Mesangial cell (primary cell): ENCODE measurements at places on chromosomes 1 and 21. TPM values are rescaled to one million over a fixed set of nuclear protein-coding genes. Genes with fewer than 3 reads are reported as not detected.

The ABCA4 gene
- under 0.01 and 0.89 TPM in 2 replicates for total RNA-seq

The PRELP gene
- total RNA-seq, result not detected in 2 replicates

The CLSTN1 gene
- total RNA-seq, result 106 and 128 TPM in 2 replicates

The PTTG1IP gene
- total RNA-seq, result 213 and 304 TPM in 2 replicates

The HAO2 gene
- total RNA-seq, result not detected in 2 replicates

The MMP23B gene
- total RNA-seq, result 11.9 and 55.1 TPM in 2 replicates

The GJA4 gene
- total RNA-seq, result not detected in 2 replicates

The LDLRAP1 gene
- total RNA-seq, result 7.7 and 9.3 TPM in 2 replicates

The CD164L2 gene
- 0.13 TPM in 1 of 2 replicates, not detected in the other for total RNA-seq

The TNNI3K gene
- total RNA-seq, result under 0.01 and 1.1 TPM in 2 replicates

The SELE gene
- not detected in 2 replicates for total RNA-seq

The MAEL gene
- total RNA-seq, result 0.13 and 0.49 TPM in 2 replicates

The INSRR gene
- under 0.01 TPM in 1 of 2 replicates, not detected in the other for total RNA-seq

The RBM11 gene
- 2.0 TPM in 1 of 2 replicates, not detected in the other for total RNA-seq

The LCK gene
- 0.25 and 0.33 TPM in 2 replicates for total RNA-seq
